Activated CD4-positive, alpha-beta T cell treated with anti-CD3 and anti-CD28 coated beads, Interleukin-2, amount 10 ng/mL, durations not matched to agents 7 days and 5 days (primary cell): ENCODE measurements at places on chromosomes 4 and X. TPM values are rescaled to one million over a fixed set of nuclear protein-coding genes. Genes with fewer than 3 reads are reported as not detected.

TXK gene
- total RNA-seq = 42.0 TPM

SPACA5 gene
- 0.32 TPM for total RNA-seq

DNA sequence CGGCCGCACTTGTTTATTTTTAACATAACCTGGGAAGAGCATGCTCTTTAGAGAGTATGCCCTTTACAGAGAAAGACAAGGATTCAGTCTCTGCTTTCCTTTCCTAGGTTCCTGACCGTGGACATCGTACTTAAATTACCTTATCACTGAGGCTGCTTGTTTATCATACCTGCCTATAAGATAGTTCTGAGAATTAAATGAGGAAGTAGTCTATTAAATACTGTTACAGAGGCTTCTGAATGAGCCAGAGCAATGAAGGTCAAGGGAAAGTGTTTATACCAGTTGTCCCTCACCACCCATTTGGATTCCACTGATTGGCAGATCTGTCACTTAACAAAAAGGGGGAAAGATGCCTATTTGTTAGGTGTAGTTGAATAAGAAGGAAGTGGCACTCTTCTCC, 10.0 kb downstream of the TXLNG start:
- no peak overlapping the region for H3K4me3 ChIP-seq
- H3K36me3 ChIP-seq = peaks cover 7% of the 10 kb centered on the region
- no peak for DNase-seq
- H3K27me3 ChIP-seq = no peaks in the 10 kb centered on the region
- H3K4me1 ChIP-seq = no peaks in the 10 kb centered on the region
- no peak overlapping the region for H3K27ac ChIP-seq

- H3K4me1 ChIP-seq = peaks cover 46% of the 10 kb centered on the region
- no peak overlapping the region for H3K4me3 ChIP-seq
- no peak overlapping the region for H3K27ac ChIP-seq
- peaks cover 14% of the 10 kb centered on the region for H3K36me3 ChIP-seq
- DNase-seq = no peak
Observed at GRCh38 chr4:77026322-77026704, 49.5 kb downstream of the CCNI start.
